ENCODE measurements at places on chromosomes 12 and 14. TPM values are rescaled to one million over a fixed set of nuclear protein-coding genes. Genes with fewer than 3 reads are reported as not detected.
A peak's percentile ranks its signal among the peaks of the same experiment; 100 is the strongest.

Gene TAS2R8
- total RNA-seq, result not detected

GRCh38 chr14:68111097-68111852 is 291.7 kb downstream of the RAD51B start:
- H3K36me3 ChIP-seq, result no peaks in the 10 kb centered on the region
- H3K27ac ChIP-seq, result peak overlapping the region; percentile 63
- no peak overlapping the region for H3K4me3 ChIP-seq
- no peaks in the 10 kb centered on the region for H3K27me3 ChIP-seq
- peaks cover 34% of the 10 kb centered on the region for H3K4me1 ChIP-seq

DNA sequence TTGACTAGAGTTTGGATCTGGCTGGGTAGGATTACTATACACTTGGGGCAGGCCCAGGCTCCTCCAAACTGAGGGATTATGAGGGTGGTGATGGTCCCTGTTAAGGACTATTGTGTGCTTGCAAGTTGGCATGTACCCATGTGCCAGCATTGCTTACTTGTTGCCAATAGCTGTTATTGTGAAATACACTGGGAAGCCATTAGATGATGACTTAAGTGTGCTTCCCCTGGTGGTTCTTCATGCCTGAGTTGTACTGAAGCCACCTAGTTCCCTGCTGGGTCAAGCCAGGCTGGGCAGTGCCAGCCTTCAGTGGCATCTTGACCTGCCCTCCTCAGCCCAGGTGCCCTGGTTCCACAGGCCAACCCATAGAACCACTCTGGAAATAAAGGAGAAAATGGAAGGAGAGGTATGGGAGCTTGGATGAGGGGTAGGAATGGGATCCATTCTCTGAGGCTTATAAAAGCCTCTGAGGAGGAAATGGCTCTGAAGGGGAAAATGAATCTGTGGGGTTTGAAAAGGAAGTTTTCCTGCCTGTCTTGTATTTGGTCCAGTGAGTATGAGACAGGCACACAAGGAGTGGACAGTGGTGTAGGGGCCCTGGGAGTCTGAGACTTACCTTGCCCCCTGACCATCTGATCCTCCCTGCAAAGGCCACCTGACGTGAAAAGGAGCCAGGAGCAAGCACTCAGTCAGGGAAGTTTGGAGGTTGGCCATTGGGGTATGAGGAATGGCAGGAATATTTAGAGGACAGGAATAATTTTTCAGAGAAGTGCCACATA is 724 bp downstream of the LTB4R start:
- H3K36me3 ChIP-seq, result peaks cover 13% of the 10 kb centered on the region
- H3K27ac ChIP-seq, result no peak overlapping the region

DNA sequence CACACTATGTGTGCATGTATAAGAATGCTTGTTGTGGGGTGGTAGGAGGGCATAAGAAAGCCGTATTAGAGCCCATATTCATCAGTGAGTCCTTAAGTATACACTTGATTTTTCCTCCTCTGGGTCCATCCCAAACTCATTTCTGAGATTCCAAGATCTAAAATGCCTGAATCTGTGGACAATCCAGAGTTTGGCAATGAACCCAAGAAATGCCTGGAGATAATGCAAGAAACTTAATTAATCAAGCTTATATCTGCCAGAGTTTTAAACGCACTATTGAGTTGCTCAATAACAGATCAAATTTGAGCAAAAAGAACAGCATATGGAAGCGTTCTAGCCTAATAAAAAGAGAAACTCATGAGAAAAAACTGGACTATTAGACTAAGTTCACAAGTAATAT is 143.4 kb upstream of the NAV3 start:
- H3K4me1 ChIP-seq, result no peaks in the 10 kb centered on the region
- no peaks in the 10 kb centered on the region for H3K36me3 ChIP-seq
- no peak overlapping the region for H3K27ac ChIP-seq
- DNase-seq, result no peak
- H3K27me3 ChIP-seq, result no peaks in the 10 kb centered on the region

- H3K4me3 ChIP-seq, result no peak overlapping the region
- no peak overlapping the region for H3K27ac ChIP-seq
- no peaks in the 10 kb centered on the region for H3K27me3 ChIP-seq
- no peaks in the 10 kb centered on the region for H3K36me3 ChIP-seq
- H3K4me1 ChIP-seq, result no peaks in the 10 kb centered on the region
- DNase-seq, result no peak
These were observed 1189.0 kb upstream of the FLRT2 start for GRCh38 chr14:84340938-84341337.
